ENCODE measurements at places on chromosomes 4 and X.

DNA sequence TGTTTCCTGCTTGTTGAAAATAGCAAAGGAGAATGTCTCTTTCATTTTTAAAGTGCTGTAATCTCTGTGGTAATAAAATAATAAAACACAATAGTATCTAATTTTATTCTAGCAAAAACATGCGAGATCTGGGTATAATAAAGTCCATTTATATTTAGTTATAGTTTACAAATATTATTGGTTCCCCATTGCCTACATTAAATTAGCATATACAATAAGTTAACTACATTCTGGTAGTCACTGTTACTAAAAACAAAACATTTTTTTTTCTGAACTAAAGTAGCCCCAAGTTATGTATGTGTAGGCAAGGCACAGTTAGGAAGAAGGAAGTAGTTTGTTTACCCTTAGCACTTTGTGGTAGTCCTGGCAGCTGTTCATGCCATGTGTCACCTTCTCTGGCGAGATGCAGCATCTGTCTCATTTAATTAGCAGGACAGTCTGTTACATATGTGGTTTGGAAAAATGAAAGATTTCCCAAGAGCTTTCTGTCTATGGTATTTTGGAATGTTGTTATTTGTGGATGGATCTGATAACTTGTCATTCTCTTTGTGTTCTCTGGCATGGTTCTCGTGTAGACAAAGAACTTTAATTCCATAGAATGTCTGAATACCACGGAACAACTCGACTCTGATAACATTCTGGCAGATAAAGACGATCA lies 231.3 kb upstream of the PITX2 start:
- DNase-seq, result no peak

GRCh38 chrX:18228069-18228468 lies 7.4 kb upstream of the BEND2 start:
- no peak for DNase-seq

GRCh38 chr4:56345458-56345857 lies 41.8 kb downstream of the AASDH start:
- no peak for DNase-seq

GRCh38 chrX:41449131-41449530 lies 2.0 kb downstream of the NYX start:
- DNase-seq, result peak; percentile 23

DNA sequence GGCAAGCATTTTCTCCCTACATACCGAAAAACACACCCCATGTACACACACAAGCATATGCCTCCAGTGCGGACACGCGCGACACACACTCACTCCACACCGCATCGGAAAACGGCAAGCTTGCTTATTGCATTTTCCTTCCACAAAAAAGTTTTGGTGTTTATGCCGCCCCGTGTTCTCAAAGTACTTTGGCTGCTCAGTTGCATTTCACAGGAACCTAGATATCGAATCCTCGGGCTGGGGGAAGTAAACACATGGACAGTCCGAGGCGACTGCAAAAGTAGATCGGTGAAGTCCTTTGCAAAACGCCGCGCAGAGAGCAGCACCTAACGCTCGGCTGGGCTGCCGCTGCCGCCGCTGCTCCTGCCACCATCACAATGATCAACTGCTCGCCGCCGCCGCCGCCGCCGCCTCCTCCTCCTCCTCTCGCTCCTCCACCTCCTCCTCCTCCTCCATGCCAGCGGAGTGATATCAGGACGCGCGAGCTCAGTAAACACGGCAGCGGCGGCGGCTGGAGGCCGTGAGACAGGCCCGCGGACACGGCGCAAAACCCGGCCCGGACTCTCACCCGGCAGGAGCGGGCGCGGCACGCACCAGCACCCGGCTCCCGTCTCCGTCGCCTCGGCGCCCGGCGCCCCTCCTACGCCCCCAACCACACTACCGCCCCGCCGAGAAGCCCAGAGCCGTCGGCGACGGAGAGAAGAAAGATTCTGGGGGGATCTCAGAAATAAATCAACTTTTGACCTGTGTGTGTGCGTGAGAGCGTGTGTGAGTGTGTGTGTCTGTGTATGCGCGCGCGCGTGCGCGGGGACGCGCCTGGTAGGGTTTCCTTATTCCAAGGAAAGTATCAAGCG lies at the start of gene MAML3:
MAML3 (minus strand) TSS at position 467 of the 854 bp plus-strand sequence. CDS start 857 bp downstream, outside the sequence.
- DNase-seq, result peak; percentile 91

GRCh38 chr4:79578606-79579005 lies 170.6 kb upstream of the GK2 start:
- DNase-seq, result no peak

DNA sequence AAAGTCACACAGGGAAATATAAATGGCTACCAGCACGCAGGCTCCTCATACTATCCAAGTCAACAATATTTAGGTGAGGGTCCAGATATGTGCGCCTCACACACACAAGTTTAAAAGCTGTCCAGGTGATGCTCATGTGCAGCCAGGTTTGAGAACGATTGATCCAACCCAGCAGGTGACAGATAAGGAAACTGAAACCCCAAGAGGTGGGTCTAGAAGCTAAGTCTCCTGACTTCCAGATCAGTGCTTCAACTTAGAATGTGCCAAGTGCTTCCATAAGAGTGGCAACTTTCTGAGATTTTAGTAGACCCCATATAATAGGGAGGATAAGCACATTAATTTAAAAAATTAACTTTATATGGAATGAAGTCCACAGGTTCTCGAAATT lies 54.4 kb upstream of the NAP1L5 start:
- DNase-seq, result no peak

DNA sequence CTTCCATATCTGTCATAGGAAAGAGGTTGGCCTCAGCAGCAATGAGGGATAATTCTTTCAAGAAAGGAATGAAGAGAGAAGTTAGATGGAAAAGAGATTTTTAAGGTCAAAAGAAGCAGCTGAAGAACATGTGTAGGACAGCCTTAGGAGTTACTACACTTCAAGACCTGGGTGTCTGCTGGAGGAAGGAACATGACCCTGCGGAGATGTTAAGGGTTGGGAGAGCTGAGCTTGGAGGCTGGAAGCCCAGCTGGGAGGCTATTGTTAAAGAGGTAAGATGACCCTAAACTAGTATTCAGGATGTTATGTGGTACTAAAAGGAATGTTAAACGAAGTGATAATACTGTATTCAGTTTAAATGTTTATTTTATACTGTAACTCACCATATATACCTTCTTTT lies 15.0 kb downstream of the HADH start:
- DNase-seq, result no peak

- DNase-seq, result no peak
Measured at GRCh38 chr4:3365871-3366842, 73.3 kb downstream of the RGS12 start.

- DNase-seq, result no peak
Measured at GRCh38 chr4:40210776-40211175, 13.9 kb downstream of the RHOH start.

DNA sequence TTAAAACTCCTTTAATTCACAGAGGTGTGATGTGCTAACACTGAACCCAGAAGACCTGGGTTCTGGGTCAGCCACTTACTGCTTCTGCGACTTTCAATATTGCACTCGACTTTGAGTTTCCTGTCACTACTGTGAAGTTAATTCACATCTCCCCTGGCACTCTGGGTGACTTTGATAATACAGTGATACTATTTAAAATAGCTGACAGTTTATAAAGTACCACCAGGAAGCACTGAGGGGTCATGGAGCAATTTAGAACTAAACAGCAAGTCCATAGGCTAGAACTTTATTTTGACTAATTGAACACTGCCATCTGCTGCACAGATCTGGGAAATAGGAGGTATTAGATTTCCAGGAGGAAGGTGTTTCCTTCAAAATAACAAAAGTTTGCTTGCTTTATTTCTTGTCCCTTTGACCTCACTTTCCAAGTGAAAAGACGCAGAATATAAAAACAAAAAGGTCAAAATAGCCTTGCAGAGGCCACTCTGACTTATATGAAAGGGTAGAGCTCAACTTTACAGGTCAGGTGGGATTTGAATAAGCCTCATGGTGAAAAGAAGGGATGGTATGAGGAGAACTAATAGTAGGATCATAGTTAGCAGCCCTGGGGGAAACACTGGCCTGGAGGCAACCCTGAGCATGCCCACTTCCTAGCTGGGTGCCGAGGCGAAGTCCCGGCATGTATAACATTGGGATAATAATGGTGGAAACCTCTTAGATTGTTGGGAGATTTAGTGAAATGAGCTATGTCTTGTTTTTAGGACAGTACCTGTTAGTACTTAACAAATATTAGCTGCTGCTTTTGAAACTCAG lies 53.4 kb downstream of the ZNF518B start:
- DNase-seq, result peak; percentile 9

- no peak for DNase-seq
Measured at GRCh38 chrX:129525896-129526295, 2.6 kb upstream of the SMARCA1 start.

GRCh38 chrX:117510453-117510852 lies 606.2 kb downstream of the KLHL13 start:
- no peak for DNase-seq

- DNase-seq, result peak; percentile 55
Measured at GRCh38 chr4:2482693-2483092, 13.8 kb downstream of the RNF4 start.

- no peak for DNase-seq
Measured at GRCh38 chrX:353566-354535, 32.9 kb downstream of the PPP2R3B start.

- no peak for DNase-seq
Measured at GRCh38 chr4:24382381-24382780, 202.0 kb downstream of the DHX15 start.

DNA sequence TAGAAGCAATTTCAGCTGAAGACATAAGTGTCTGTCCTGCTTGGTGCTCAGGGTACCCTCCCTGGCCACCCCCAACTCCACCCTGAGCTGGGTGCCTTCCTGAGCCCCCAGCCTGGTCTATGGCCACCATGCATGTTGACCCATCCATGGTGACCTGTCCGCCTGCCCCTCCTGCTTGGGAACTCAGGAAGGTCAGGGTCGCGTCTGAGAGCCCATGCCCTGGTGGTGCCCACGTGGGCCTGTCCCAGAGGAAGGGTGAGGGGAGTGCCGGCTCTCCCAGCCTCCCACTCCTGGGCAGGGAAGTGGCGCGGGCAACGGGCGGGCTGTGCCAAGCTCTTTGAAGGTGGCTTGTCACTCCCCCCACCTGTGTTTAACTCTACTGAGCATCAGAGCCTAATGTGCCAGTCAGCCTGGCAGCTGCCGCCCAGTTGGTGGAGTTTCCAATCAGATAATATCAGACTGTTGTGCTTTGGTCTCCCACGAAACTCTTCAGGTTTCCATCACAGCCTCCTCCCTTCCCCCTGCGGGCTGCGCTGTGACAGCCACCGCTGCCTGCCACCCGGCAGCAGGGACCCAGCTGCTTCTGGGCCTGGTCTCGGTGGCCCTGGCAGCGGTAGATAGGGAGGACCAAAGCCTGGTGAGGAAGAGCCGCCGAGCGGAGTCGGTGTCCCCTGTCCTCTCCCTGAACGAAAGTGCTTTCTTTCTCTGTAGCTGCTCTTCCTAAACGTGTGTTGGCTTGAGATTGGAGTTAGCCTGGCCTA lies 4.8 kb downstream of the SH3BP2 start:
- no peak for DNase-seq

DNA sequence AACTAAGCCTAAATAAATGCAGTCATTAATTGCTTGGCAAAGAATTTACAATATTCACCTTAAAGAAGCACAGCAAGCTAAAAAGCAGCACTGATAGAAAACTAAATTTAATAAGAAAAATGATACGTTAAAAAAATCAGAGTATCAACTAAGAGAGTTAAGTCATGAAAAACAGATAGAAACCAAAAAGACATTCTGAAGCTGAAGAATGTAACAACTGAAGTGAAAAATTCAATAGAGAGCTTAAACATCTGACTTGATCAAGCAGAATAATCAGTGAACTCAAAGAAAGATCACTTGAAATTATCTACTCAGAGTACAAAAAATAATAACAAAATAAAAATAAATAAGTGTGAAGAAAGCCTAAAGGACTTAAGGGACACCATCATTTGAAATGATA lies 588.0 kb upstream of the HS3ST1 start:
- DNase-seq, result no peak

GRCh38 chr4:148445071-148445859 lies 3.1 kb upstream of the NR3C2 start:
- peak; percentile 53 for DNase-seq

DNA sequence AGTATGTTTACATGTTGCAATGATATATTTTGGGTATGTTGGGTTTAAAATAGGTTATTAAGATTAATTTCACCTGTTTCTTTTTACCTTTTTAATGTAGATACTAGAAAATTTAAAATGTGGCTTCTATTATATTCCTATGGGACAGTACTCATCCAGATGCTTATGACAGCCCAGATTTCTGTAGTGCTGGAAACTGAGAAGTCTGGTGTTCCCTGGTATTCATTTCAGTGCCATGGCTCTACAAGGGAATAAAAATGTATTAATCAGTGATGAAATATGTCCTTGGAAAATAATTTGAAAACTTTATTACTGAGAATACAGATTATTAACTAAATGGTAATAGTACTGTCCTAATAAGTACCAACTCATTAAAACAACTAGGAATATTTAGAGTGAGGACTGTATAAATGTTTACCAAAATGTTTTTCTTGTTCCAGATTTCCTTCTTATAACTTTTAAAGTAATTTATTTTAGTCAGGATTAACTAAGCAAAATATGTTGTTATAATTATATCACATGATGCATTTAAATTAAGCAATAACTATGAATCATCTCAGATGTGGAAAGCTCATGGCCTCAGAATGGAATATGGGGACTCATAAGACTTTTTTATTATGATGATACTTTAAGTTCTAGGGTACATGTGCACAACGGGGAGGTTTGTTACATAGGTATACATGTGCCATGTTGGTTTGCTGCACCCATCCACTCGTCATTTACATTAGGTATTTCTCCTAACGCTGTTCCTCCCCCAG lies 25.3 kb downstream of the ARHGAP24 start:
- no peak for DNase-seq

- DNase-seq, result no peak
Measured at GRCh38 chr4:83259586-83259985, 25.0 kb downstream of the COQ2 start.

GRCh38 chr4:6049985-6050384 lies 31.8 kb upstream of the C4orf50 start:
- DNase-seq, result no peak

DNA sequence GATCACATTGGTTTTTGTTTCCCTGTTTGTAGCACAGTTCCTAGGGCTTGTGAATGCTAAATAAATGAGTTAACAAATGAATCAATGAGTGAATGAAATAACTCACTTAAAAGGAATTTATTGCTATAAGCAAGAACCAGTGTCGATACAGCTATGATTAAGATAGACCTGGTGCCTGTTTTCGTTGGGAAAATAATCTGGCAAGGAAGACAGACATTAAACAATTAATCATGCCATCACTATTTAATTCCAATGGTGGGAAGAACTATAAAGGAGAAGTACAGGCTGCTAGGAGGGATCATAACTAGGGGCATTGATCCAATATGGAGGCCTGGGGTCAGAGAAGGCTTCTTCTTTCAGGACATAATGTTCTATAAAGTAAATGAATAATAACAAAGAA lies 4.5 kb upstream of the CBR4 start:
- no peak for DNase-seq

- DNase-seq, result no peak
Measured at GRCh38 chr4:95084584-95084983, 326.8 kb downstream of the BMPR1B start.

DNA sequence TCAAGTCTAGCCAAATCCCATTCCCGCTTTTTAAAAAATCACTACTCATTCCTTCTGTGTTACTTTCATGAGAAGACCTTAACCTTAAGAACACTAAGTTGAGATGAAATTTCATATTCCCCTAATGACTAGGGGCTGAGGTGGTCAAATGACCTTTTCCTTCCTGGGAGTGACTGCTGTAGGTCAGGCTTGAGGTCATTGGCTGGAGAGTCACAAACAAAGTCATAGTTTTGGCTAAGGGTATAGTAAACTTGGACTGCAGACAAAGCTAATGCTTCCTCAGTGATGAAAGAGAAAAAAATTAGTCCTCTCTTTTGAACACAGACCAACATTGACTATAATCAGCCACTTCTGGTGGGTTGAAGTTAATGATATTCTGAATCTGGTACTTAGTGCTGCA lies 16.0 kb upstream of the FGF2 start:
- no peak for DNase-seq
